ENCODE measurements at places on chromosomes 7 and 10. TPM values are rescaled to one million over a fixed set of nuclear protein-coding genes. Genes with fewer than 3 reads are reported as not detected.

The CALML5 gene
- total RNA-seq = not detected

GRCh38 chr10:102832987-102833386 lies 4.2 kb downstream of the CYP17A1 start:
- H3K27ac ChIP-seq = no peak overlapping the region
- H3K36me3 ChIP-seq = no peaks in the 10 kb centered on the region
- no peak for DNase-seq
- H3K27me3 ChIP-seq = no peaks in the 10 kb centered on the region
- H3K4me1 ChIP-seq = no peaks in the 10 kb centered on the region

- H3K4me3 ChIP-seq = no peak overlapping the region
- no peak overlapping the region for H3K27ac ChIP-seq
- H3K27me3 ChIP-seq = no peaks in the 10 kb centered on the region
- no peaks in the 10 kb centered on the region for H3K36me3 ChIP-seq
Measured at GRCh38 chr10:3126741-3127346, 45.7 kb downstream of the PITRM1 start.

DNA sequence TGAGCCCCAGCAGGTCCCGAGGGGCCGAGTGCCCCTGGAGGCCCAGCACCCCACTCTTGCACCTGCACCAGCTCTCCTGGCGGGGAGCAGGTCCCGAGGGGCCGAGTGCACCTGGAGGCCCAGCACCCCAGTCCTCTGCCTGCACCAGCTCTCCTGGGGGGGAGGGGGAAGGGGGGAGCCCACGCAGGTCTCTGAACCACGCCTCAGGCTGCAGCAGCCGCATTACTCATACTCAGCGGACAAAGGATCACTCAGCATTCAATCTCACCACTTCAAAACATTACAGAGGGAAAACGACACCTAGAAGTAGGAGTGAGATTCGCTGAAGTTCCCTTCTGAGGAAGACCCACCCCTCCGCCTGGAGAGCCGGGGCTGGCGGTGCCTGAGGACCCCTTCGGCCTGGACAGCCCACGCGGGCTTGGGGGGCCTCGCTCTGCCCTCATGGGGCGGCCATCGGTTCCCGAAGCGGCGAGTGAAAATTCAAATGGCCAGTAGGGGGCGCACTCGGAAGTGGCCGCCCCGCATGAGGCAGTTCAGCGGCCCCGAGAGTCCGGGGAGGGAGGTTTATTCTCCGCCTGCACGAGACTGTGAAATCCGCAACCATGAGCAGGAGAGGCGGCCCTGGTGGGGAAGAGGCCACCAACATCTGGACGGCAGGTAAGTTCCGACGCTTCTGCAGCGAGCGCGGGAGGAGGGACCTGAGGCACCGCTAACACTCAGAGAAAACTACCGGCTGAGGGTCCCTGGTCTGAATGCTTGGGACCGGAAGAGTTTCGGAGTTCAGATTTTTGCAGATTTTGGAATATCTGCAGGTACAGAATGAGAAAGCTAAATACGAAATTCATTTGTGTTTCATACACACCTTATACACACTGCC lies 1.1 kb upstream of the GPER1 start:
- H3K4me1 ChIP-seq = peaks cover 6% of the 10 kb centered on the region
- DNase-seq = peak; percentile 79
- H3K36me3 ChIP-seq = no peaks in the 10 kb centered on the region
- H3K27me3 ChIP-seq = no peaks in the 10 kb centered on the region

The ATG9B gene
- total RNA-seq = 18.1 TPM

The PLAU gene
- total RNA-seq = 0.78 TPM

GRCh38 chr10:112168733-112169132 lies 14.8 kb downstream of the GPAM start:
- no peak overlapping the region for H3K27ac ChIP-seq
- no peaks in the 10 kb centered on the region for H3K4me1 ChIP-seq
- H3K4me3 ChIP-seq = no peak overlapping the region
- peaks cover 14% of the 10 kb centered on the region for H3K36me3 ChIP-seq
- no peak for DNase-seq

DNA sequence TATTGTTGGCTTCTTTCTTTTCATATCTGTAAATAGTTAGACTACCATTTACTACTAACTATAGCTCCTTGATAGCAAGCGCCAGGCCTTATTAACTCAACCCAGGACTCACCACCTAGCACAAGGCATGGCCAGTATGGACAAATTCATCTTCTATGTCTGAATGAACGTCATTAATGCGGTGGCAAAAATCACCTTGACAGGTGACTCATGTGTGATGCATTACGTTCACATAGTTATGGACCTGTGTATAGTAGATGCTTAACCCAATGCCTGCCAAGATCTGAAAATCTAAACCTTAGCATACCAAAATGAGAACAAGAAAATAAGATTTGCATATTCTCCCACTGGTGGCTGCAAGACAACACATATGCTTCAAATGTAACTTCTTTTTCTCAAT lies 300.8 kb downstream of the PARD3 start:
- no peak overlapping the region for H3K4me3 ChIP-seq
- no peaks in the 10 kb centered on the region for H3K36me3 ChIP-seq
- no peaks in the 10 kb centered on the region for H3K4me1 ChIP-seq
- no peak overlapping the region for H3K27ac ChIP-seq

GRCh38 chr7:69674701-69675182 lies 76.5 kb downstream of the AUTS2 start:
- no peaks in the 10 kb centered on the region for H3K36me3 ChIP-seq
- H3K4me1 ChIP-seq = no peaks in the 10 kb centered on the region
- H3K27me3 ChIP-seq = no peaks in the 10 kb centered on the region
- no peak overlapping the region for H3K4me3 ChIP-seq

GRCh38 chr7:105876964-105877601 lies 684 bp upstream of the ATXN7L1 start:
- H3K4me3 ChIP-seq = peak overlapping the region; percentile 78
- peaks cover 10% of the 10 kb centered on the region for H3K4me1 ChIP-seq
- H3K27me3 ChIP-seq = no peaks in the 10 kb centered on the region

- no peak for DNase-seq
- no peaks in the 10 kb centered on the region for H3K27me3 ChIP-seq
- no peaks in the 10 kb centered on the region for H3K4me1 ChIP-seq
- no peak overlapping the region for H3K4me3 ChIP-seq
- no peaks in the 10 kb centered on the region for H3K36me3 ChIP-seq
Measured at GRCh38 chr7:140972876-140973829, 41.6 kb downstream of the MRPS33 start.

The ACHE gene
- total RNA-seq = not detected

DNA sequence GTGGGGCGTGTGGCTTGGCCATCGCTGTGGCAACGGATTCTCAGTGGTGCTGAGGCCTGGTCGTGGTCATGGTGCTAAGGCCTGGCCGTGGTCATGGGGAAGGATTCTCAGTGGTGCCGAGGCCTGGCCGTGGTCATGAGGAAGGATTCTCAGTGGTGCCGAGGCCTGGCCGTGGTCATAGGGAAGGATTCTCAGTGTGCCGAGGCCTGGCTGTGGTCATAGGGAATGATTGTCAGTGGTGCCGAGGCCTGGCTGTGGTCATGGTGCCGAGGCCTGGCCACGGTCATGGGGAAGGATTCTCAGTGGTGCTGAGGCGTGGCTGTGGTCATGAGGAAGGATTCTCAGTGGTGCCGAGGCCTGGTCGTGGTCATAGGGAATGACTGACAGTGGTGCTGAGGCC lies 327.9 kb downstream of the ADARB2 start:
- H3K4me3 ChIP-seq = no peak overlapping the region
- H3K36me3 ChIP-seq = no peaks in the 10 kb centered on the region
- DNase-seq = no peak
- H3K27ac ChIP-seq = no peak overlapping the region

- no peak for DNase-seq
- no peaks in the 10 kb centered on the region for H3K36me3 ChIP-seq
- no peak overlapping the region for H3K4me3 ChIP-seq
Measured at GRCh38 chr10:31101123-31101522, 69.5 kb upstream of the ZNF438 start.

The H2BK1 gene
- 1.9 TPM for total RNA-seq

DNA sequence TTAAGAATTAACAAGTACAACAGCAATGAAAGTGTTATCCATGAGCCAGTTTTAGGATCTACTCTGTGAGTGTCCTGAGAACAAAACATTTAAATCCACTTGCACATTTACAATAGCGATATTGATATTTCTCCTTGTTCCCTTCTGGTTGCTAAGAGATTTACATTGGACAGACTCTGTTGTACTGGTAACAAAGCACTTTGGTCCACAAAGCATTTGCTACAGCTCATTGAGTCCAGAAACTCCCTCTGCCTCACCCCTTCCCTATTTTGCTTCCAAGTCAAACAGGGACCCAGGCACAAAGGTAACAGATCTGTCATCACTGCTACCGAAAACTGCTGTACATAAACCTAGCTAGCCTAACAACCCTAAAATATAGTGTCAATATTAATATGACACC lies 2.1 kb downstream of the ANK3 start:
- DNase-seq = no peak
- no peak overlapping the region for H3K27ac ChIP-seq
- H3K36me3 ChIP-seq = no peaks in the 10 kb centered on the region
- no peak overlapping the region for H3K4me3 ChIP-seq
- no peaks in the 10 kb centered on the region for H3K4me1 ChIP-seq
- no peaks in the 10 kb centered on the region for H3K27me3 ChIP-seq

GRCh38 chr10:110137142-110137545 lies 70.3 kb upstream of the MXI1 start:
- no peak overlapping the region for H3K4me3 ChIP-seq
- no peaks in the 10 kb centered on the region for H3K27me3 ChIP-seq
- H3K36me3 ChIP-seq = peaks cover 24% of the 10 kb centered on the region
- H3K4me1 ChIP-seq = peaks cover 14% of the 10 kb centered on the region
- peak; percentile 64 for DNase-seq

GRCh38 chr10:112546474-112546873 lies 99.5 kb downstream of the VTI1A start:
- H3K27me3 ChIP-seq = no peaks in the 10 kb centered on the region
- no peaks in the 10 kb centered on the region for H3K4me1 ChIP-seq
- H3K36me3 ChIP-seq = no peaks in the 10 kb centered on the region
- DNase-seq = no peak
- H3K4me3 ChIP-seq = no peak overlapping the region

The NYAP1 gene
- 0.11 TPM for total RNA-seq

The LIPM gene
- total RNA-seq = not detected

DNA sequence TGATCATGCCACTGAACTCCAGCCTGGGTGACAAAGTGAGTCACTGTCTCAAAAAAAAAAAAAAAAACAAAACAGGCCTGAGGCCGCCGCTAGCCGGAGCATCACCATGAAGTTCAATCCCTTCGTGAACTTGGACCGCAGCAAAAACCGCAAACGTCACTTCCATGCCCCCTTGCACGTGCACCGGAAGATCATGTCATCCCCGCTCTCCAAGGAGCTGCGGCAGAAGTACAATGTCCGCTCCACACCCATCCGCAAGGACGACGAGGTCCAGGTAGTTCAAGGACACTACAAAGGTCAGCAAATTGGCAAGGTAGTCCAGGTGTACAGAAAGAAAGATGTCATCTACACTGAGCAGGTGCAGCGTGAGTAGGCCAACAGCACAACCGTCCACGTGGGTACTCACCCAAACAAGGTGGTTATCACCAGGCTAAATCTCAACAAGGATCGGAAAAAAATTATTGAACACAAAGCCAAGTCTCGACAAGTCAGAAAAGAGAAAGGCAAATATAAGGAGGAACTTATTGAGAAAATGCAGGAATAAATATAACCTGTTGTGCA lies 17.5 kb upstream of the RUFY2 start:
- no peaks in the 10 kb centered on the region for H3K27me3 ChIP-seq
- peaks cover 4% of the 10 kb centered on the region for H3K4me1 ChIP-seq
- no peak for DNase-seq
- H3K4me3 ChIP-seq = no peak overlapping the region
- no peaks in the 10 kb centered on the region for H3K36me3 ChIP-seq

- H3K4me1 ChIP-seq = no peaks in the 10 kb centered on the region
- no peak overlapping the region for H3K27ac ChIP-seq
- no peaks in the 10 kb centered on the region for H3K27me3 ChIP-seq
- H3K4me3 ChIP-seq = no peak overlapping the region
Measured at GRCh38 chr7:148011753-148012152, 578.8 kb upstream of the C7orf33 start.

The PIP gene
- not detected for total RNA-seq

The PKD2L1 gene
- total RNA-seq = not detected

The RP9 gene
- 21.2 TPM for total RNA-seq

The POLD2 gene
- total RNA-seq = 55.1 TPM

DNA sequence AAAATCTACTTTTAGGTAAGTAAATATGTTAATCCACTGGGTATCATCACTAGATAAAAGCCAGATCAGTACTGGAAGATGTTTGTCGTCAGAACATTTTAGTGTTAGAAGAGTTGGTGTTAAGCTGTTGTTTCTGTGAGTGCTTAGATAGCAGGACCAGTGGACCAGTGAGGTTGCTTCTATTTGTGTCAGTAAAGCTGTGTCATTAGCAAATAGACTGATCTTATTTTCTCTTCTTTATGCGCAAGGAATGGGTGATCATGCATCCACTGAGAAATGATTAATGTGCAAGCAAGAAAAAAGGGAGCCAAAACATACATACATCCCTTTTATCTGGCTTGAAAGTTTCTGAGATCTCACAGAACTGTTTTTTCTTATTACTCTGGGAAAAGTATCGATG lies 42.6 kb downstream of the EXOC4 start:
- H3K27me3 ChIP-seq = no peaks in the 10 kb centered on the region
- no peak for DNase-seq
- no peaks in the 10 kb centered on the region for H3K36me3 ChIP-seq
- no peak overlapping the region for H3K4me3 ChIP-seq
- H3K27ac ChIP-seq = no peak overlapping the region
- H3K4me1 ChIP-seq = no peaks in the 10 kb centered on the region

- no peaks in the 10 kb centered on the region for H3K4me1 ChIP-seq
- H3K27me3 ChIP-seq = no peaks in the 10 kb centered on the region
- DNase-seq = no peak
- H3K4me3 ChIP-seq = no peak overlapping the region
- no peaks in the 10 kb centered on the region for H3K36me3 ChIP-seq
Measured at GRCh38 chr10:127012769-127013152, 107.5 kb downstream of the DOCK1 start.

DNA sequence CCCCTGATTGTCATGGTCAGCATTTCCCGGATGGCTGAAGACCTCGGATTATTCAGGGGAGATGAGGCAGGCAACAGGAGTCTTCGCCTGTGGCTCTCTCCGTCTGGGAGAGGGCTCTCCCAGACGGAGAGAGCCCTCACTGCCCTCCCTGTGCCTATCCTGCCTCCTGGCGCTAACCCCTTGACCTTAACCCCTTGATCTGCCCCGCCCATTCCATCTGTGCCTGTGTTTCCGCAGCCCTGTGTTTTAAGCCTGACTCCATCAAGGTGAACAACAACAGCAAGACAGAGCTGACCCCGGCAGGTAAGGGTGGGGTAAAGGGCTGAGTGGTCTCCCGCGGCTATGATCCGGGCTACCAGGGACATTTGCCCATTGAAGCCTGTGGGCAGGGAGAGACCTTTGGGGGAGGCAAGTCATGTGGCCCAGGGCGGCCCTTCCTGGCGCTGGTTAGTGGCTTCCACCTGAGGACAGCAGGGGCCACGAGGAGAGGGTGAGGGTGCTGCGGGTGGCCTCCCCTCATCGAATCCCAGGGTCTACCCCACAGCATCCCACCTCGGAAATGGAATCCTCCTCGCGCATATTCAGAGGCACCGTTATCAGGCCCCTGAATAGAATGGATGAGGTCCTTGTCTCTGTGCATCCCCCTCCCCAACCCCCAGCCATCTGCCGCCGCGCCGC lies 4.2 kb upstream of the MUC12 start:
- H3K4me3 ChIP-seq = peak overlapping the region; percentile 52
- no peaks in the 10 kb centered on the region for H3K36me3 ChIP-seq
- H3K27me3 ChIP-seq = peaks cover 33% of the 10 kb centered on the region
- DNase-seq = no peak
- H3K27ac ChIP-seq = no peak overlapping the region
- H3K4me1 ChIP-seq = peaks cover 17% of the 10 kb centered on the region

The ZSCAN25 gene
- total RNA-seq = 40.6 TPM

GRCh38 chr10:43122096-43122495 lies 16.1 kb upstream of the CSGALNACT2 start:
- H3K4me3 ChIP-seq = no peak overlapping the region
- H3K4me1 ChIP-seq = peaks cover 13% of the 10 kb centered on the region
- H3K36me3 ChIP-seq = no peaks in the 10 kb centered on the region
- H3K27ac ChIP-seq = no peak overlapping the region
